ENCODE measurements at places on chromosomes 13 and 19. TPM values are rescaled to one million over a fixed set of nuclear protein-coding genes. Genes with fewer than 3 reads are reported as not detected.
A peak's percentile ranks its signal among the peaks of the same experiment; 100 is the strongest.

The OXGR1 gene
- total RNA-seq, result not detected

GRCh38 chr19:11496391-11497163 is 9.1 kb downstream of the ZNF653 start:
- DNase-seq, result peak; percentile 78

GRCh38 chr13:87235621-87236020 is 435.6 kb upstream of the SLITRK5 start:
- DNase-seq, result no peak

The COL5A3 gene
- total RNA-seq, result 0.80 TPM

The NUDT19 gene
- 17.0 TPM for total RNA-seq

DNA sequence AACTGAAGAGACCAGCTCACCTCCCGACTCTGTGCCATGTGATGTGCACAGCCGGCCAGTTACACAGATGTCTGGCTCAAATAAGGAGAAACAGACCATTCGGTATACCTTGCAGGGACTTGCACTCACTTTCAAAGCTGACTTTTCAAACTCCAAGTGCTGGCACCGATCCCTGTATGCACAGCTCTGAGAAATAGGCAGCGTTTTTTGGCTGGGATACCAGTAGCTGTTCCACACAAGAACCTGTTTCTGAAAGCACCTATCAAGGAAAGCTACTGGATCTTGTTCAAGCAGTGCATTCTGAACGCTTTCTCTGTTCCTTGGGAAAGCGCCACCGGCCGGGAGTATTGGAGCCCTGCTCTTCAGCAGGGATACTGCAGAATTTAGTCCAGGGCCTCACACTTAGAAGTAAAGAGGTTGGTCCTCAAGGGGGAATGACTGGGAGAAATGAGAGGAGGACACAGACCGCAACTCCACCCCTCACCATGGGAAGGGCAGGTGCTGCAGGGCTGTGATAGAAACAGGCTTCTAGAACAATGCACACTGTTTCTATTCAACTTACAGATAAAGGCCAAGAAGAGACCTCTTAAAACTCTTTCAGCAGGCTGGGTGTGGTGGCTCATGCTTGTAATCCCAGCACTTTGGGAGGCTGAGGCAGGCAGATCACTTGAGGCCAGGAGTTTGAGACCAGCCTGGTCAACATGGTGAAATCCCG is 53.6 kb upstream of the PABPC3 start:
- no peak for DNase-seq

The UGGT2 gene
- 36.7 TPM for total RNA-seq

The EGLN2 gene
- 101 TPM for total RNA-seq

The CCNE1 gene
- total RNA-seq, result 17.1 TPM

DNA sequence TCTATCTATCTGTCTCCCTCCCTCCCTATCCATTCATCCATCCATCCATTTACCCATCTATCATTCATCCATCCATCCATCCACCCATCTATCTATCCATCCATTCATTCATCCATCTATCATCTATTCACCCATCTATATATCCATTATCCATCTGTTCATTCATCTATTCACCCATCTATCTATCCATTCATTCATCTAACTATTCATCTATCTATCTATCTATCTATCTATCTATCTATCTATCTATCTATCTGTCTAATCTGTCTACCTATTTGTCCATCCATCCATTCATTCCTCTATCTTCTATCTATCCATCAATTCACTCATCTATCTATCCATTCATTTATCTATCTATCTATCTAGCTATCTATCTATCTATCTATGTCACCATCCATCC is 4.4 kb upstream of the CDK8 start:
- DNase-seq, result no peak

DNA sequence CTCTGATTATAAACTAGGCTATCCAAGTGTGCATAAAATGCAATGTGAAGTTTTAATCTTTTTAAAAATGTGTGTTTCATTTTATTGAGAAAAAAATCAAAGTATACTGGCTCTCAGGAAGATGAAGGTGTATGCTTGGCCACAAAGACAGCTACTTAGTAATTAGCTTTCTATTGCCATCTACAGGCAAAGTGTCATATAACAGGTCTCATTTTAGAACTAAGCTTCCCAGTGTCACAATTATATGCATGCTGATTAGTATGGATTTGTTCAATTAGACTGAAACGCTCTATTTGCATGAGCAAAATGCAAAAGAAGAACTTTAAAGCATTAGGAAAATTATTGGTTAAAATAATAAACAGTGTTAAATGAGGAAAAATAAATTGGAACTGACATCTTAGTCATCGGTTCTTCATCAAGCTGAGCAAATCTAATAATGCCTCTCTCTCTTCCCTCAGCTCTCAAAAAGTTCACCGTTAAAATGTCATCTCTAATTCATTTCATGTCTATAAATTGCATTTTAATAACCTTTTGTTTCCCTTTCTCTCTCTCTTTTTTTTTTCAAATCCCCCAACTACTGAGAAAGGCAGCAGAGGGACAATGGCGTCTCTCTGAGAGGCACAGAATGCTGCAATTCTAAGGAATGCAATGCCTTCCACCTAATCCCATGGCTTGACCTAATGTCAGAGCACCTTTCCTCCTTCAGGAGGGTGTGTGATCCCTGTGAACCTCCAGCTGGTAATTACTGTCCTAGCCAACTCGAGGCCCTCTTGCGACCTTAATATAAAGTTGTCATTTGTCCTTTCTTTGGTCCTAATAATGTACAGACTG is 313.1 kb upstream of the MAB21L1 start:
- DNase-seq, result peak; percentile 23

DNA sequence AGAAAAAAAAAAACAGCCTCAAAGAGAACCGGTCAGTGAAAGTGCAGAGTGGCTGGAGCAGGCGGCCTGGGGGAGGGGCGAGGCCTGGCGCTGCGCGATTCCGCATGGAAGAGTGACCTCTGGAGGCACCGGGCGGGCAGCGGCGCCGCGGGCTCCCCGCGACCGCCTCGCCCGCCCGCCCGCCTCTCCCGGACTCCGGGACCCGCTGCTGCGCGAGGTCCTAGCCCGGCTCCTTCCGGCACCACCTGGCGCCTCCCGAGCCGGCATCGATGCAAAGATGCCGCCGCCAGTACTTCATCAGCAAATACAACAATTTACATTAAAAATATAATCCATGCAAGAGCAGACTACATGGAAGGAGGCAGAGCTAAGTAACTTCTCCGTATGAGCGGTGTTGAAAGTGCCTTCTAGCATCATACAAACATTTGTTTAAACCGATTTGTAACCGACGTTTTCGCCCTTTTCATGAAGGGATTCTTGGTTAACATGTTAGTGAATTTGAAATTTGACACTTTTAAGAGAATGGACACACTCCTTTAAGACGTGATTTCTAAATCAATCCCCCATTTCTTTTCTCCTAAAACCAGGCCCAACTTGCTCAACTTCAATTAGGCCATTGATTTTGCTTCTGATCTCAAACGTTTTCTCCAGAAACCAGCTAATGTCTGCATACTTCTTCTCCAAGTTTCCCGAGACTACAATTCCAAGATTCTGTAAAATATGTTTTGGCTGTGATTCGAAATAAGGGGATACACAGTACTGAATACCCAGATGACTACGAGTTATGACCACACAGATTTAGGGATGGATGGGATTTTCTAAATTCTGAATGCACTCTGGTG is 2.1 kb downstream of the EFNB2 start:
- DNase-seq, result peak; percentile 82

DNA sequence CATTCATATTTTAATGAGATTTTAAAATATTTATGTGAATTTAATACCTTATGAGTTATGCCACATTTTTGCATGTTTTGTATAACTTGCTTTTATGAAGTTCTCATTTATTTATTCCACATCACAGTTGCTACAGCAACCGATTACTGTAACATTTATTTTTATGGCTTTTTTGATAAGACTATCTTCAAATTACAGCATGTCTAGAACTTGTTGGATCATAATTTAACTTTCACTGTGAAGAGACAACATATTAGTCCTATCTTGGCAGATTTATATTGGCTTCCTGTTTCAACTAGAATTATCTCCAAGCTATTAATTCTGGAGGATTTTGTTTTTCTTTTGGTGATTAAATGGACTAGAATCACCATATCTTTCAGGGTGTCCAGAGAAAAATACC is 793.7 kb upstream of the SLITRK5 start:
- no peak for DNase-seq

- no peak for DNase-seq
Measured at GRCh38 chr19:24000656-24001055, 86.0 kb downstream of the ZNF726 start.

- peak; percentile 70 for DNase-seq
Measured at GRCh38 chr19:12983542-12984142, 11.6 kb upstream of the NFIX start.

All from LHCN-M2 (cell line).